ENCODE measurements at places on chromosomes 11 and 22.

- DNase-seq, result no peak
Measured at GRCh38 chr11:64655941-64656601, 65.1 kb downstream of the SLC22A12 start.

- DNase-seq, result no peak
Measured at GRCh38 chr11:72102162-72102561, 935 bp downstream of the LAMTOR1 start.

- no peak for DNase-seq
Measured at GRCh38 chr11:107018902-107019493, 722 bp upstream of the GUCY1A2 start.

- DNase-seq, result no peak
Measured at GRCh38 chr11:102763440-102763839, 17.0 kb downstream of the MMP10 start.

GRCh38 chr22:24728790-24729637 is 45.5 kb downstream of the PIWIL3 start:
- no peak for DNase-seq

- no peak for DNase-seq
Measured at GRCh38 chr11:117188620-117189081, 10.1 kb downstream of the SIDT2 start.

DNA sequence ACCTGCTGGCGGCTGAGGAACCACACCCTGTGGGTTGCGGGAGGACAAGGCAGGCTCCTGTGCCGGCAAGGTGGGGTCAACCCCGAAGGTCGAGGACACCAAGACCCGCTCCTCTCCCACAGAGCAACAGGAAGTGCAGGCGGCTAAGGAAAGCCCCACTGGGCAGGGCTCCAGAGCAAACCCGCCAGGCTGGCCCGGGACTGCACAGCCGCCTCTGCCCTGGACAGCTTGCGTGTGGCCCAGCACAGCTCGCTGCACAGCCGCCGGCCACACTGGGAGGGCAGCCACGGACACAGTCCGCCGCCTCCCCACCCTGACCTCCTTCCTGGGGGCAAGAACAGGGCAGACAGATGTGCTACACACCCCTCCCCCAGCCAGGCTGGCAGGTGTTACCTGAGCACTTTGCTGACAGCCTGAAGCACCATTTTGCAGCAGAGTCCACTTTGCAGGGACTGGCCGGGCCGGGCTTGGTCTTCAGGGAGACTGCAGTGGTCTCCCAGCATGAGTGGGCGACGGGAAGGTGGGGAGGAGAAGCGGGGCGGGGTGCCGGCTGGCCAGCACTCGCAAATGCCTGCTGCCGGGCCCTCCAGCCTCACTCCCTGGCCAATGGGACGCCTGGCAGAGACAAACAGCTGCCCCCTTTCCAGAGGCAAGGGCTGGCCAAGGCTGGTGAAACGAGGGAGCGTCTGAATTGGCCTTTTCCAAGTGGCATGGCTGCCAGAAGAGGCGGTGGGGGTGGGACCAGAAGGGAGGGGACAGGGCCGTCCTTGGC is at the start of gene MOB2:
TSS of gene MOB2 (minus strand) at position 726 of the 772 bp plus-strand sequence. CDS start at position 503, 223 bp downstream.
- DNase-seq, result no peak

- no peak for DNase-seq
Measured at GRCh38 chr11:33616552-33616951, 84.1 kb downstream of the C11orf91 start.

DNA sequence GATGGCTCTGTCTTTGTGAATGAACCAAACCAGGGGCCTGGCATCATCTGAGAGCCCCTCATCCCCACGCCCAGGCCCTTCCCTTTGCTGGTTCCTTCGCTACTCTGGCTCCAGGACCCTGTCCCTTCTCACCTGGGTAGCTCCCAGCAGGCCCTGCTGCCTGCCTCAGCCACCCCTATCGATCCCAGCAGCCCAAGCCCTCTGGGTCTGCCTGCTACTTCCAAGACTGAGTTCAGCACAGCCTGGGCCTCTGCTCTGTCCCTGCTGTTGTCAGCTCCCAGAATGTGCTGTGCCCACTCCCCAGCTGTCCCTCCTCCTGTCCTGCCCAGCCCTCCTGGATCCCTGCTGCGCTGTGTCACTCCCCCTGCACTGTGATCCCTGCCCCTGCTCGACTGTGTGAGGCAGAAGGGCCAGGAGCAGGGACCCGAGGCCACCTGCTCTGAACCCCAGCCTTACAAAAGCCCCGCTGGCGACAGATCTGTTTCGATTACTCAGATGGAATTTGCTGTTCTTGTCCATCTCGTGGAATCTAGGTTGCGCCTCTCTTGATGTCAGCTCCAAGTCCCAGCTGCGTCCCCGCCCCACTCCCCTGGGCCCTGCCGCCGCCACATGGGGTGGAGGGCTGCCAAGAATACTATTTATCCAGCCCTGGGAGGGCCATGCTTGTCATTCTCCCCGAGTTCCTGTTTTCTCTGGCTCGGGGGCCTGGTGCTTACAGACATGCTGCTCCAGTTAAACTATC is 13.0 kb downstream of the MRPL21 start:
- DNase-seq, result no peak

GRCh38 chr11:110077831-110078325 is 15.3 kb upstream of the ZC3H12C start:
- no peak for DNase-seq

GRCh38 chr11:31487848-31488247 is 21.6 kb downstream of the IMMP1L start:
- DNase-seq, result no peak

DNA sequence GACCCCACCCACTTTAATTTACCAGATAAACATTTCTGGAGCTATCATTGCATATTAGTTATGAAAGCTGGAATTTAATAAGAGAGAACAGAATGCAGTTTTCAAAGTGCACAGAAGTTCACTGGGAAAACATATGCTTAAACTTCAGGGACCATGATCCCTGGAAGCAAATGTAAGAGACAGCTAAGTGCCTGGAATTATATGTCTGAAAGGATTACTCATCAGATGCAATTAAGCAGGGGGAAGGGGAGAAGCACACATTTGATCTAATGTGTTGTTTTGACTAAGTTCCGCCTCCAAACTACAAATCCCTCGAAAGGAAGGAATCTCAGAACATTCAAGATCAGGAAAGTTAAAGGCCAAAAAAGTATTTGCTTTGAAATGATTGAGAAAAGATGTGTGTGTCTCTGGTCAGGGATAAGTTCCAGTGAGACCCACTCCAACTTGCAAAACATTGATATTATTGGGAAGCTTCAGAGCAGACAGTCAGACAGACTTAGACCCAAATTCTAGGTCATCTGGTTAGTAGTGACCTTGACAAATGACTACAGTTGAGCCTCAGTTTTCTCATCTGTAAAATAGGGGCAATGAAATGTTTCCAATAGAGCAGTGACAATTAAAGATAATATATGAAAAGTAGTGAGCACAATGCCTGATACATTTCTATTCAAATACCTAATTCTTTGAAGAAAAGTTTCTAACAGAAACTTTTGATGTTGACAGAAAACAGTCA is 147.6 kb downstream of the ME3 start:
- no peak for DNase-seq

DNA sequence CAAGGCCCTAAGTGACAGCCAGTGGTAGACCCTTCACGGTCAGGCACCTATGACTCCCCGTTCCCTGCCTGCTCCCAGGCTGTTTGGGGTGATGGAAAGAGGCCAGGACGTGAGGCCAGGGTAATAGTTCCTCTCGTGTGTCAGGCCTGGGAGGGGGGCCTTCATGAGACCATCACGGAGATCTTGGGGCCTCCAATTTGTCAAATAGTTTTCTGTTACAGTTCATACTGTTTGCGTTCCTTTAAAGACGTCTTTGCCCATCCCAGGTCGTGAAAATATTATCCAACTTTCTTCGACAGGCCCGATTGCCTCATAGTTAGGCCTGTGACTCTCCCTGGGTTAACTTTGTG is 62.2 kb upstream of the KCNQ1OT1 start:
- no peak for DNase-seq

- no peak for DNase-seq
Measured at GRCh38 chr11:75506827-75507226, 18.9 kb downstream of the GDPD5 start.

DNA sequence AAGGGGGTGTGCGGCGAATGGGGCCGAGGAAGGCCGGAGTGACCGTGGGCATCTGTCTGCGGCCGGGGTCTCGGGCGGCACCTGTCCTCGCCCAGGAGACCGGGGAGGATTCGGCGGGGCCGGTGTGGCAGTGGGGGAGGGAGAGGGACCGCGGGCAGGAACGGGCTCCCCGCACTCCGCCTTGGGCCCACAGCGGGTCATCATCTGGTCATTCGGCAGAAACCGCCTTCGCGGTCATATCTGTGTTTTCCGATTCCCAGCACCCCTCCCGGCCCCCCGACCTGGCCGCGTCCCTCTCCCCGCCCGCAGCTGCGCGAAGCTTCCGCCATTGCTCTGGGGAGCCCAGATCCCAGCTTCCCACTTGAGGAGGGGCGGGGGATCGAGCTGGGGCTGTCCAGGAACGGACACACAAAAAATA is 824 bp upstream of the CBX6 start:
- no peak for DNase-seq

Measured in stimulated activated CD4-positive, alpha-beta T cell treated with anti-CD3 and anti-CD28 coated beads, Interleukin-15, amount 100 ng/mL, for 48 hours (primary cell).